ENCODE measurements at places on chromosomes 6 and 20. TPM values are rescaled to one million over a fixed set of nuclear protein-coding genes. Genes with fewer than 3 reads are reported as not detected.

BAG2 gene
- 1.2 TPM for total RNA-seq

GRCh38 chr6:156687789-156688619 is 89.2 kb upstream of the ARID1B start:
- DNase-seq = peak; percentile 86

GRCh38 chr6:116949964-116950363 is 72.9 kb downstream of the RFX6 start:
- DNase-seq = no peak

DNA sequence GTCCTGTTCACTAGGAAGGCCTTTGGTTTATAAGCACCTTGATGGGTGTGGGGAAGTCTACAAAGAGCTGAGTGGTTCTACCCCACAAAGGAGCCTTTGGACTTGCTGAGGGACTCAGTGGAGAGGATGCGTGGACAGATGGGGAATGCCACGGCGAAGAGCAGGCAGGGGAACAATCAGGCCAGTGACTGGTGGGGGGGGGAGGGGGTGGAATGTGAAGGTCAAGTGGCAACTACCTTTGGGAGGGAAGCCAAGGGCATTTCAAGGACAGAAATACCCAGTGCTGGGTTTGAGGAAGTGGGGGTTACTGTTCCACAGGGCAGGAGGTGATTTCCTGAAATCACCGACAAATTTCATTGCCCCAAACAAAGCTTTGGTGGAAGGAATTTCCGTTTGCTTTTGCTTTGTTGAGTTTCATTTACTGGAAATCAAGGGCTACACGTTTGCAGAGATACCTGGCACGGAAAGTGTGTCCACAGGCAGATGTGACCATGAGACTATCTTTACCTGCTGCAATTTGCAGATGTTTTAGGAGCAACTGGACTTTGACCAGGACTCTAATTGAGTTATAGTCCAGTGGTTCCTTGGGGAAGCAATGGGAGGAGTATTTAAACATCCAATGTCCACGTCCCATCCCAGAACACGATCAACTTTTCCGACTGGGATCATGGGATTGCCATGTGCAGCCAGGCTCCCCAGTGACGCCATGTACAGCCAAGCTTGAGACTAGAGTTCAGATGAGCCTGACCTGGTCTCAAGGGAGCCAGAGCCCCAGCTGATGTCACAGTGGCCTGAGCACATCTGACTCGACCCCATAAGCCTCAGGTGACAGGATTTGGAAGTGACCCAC is 8.0 kb downstream of the CST3 start:
- DNase-seq = no peak

DNA sequence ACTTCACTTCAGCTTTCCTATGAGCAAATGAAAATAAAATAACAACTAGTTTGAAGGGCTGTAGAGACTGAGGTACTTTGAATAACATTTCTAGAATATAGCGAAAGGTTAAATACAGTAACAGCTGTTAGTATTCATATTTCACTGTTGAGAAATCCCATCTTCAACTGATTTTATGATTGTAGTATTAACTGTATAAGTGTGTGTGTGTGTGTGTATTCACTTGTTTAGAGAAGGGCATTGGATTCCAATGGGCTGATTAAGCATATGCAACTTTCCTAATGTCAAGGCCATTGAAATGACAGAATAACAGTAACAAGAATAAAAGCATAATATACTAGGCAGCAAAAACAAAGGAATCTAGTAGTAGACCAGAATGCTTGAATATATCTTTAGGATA is 957.5 kb upstream of the EPHA7 start:
- DNase-seq = no peak

- no peak for DNase-seq
Measured at GRCh38 chr6:82040405-82041221, 206.9 kb downstream of the IBTK start.

GRCh38 chr6:5590187-5590586 is 328.9 kb downstream of the FARS2 start:
- DNase-seq = no peak

Data from lower leg skin (tissue), 4 donors.